ENCODE measurements at places on chromosomes 16 and 17.

DNA sequence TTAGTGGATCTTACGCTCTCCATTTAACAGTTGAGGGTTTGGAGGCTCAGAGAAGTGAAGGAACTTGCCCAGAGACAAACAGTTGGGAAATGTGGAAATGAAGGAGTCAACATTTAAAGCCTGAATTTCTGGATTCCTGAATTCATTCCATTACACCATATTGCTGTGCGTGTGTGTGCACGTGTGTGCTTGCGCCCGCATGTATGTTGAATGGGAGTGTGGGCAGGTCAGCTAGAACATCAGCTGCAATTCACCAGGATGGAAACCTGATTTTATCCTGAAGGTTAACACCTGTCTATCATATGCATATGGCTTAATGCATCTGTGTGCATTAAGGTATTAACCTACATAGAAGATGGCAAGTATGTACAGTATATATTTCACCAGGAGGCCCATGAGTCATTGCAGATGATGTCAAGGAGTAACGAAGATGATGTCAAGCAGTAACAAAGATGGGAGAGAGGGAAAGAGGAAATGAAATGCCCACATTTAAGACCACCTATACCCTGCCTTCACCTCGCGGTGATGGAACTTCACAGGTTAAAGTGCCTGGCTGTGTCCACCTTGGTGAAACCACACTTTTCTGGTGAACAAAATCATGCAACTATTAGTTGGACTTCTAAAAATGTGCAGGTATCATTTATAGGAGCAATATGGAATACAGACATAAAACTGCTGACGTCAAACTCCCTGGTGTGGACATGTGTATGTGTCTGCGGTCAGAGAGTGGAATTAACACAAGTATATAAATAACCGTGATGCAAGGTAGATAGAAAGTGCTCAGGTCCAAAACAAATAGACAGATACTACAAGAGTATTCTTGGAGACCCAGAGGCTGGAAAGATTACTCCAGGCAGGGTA is 832 bp upstream of the ADAP2 start:
- DNase-seq: no peak

DNA sequence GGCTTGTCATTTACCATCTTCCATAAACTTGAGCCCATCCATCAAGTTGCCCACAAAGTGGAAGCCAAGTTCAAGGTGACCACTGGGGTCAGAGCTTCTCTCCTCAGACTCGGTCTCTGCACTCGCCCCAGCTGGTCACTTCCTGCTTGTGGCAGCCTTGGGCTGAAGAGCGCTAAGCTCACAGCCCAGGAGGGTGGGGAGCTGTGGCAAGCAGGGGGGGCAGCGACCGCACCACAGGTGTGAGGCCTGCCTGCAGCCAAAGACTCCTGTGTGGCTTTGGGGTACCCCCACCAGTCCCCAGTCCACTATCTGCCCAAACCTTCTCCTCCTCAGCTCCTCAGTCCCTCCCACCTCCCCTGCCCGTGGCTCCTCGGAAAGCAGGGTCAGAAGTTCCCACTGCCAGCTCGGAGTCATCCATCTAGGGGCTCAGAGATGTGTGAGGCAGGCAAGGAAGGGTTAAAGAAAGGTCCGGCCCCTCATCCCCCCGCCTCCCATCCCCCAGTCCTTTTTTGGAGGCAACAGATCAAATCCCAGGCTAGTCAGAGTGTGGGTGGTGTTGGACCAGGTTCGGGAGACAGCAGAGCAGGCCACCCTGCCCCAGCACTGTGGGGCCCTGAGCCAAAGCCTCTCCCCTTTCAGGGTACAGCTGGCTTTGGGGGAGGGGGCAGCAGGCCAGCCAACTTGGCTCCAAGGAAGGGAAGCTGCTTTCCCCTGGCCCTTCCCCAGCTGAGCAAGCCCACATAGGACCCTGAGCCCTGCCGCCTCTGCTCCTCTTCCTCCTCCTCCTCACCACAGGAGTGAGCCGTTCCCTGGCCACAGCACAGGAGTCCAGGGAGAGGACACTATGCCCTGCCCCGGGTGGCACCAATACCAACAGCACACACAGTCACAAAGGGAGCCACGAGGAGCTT is 3.2 kb downstream of the CSF3 start:
- DNase-seq: no peak

GRCh38 chr17:15945527-15946191 is 729 bp downstream of the ADORA2B start:
- DNase-seq: no peak

- DNase-seq: no peak
Measured at GRCh38 chr17:28879886-28880571, 17.5 kb downstream of the FLOT2 start.

GRCh38 chr17:69363488-69364210 is 36.7 kb upstream of the ABCA5 start:
- DNase-seq: no peak

DNA sequence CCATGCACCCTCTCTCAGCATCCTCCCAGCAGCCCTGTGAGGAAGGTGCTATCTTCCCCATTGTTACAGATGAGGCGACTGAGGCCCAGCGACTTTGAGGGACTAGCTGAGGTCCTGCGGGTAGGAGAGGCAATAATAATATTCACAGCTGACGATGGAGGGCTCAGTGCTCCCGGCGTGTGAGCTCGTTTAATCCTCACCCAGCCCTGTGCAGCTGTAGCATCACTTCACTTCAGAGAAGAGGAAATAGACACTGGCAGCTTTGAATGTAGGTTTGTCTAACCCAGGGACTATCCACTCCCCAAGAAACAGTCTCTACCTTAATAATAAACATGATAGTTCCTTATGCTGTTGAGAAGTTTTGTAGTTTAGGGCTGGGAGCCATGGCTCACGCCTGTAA is 21.6 kb downstream of the LASP1 start:
- DNase-seq: no peak

DNA sequence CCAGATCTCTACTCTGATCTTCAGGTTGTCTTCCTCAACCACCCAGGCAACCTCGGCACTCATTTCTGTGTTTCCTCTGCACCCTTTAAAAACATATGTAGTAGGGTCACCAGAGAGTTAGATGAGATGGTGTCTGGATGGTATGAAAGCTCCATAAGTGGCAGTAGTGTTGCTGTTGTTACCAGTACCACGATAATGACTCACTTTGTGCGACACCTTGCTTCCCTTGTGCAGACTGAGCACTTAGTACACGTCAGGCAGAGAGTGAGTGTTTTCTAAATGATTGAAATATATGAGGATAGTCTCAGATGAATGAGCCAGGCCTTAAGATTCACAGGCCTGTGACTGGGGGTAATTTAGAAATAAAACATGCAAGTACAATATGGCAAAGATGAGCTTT is 188.7 kb downstream of the MAF start:
- DNase-seq: no peak

DNA sequence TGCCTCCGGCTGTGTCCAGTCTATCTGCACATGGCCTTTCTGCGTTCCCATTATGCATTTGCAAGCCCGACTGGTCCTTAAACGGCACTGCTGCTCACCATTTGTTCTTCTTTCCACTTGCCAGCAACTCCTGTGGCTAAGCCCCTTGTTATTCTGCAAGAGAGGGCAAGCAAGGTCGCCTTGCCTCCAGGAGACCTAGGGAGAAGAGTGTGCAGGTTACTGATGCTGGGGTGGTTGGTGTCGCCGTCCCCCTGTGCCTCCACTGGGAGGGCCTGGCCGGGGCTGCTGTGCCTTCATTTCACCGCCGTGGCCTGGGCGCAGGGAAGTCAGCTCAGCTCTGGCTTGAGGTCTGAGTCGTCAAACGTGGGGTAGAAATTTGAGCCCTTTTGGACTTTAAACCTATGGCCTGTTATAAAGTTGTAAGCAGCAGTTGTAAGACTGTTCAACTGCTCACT is 12.7 kb downstream of the SLC6A4 start:
- no peak for DNase-seq

GRCh38 chr16:87838643-87839541 is 30.4 kb downstream of the SLC7A5 start:
- no peak for DNase-seq

GRCh38 chr17:76902476-76902875 is 34.3 kb downstream of the MGAT5B start:
- no peak for DNase-seq

DNA sequence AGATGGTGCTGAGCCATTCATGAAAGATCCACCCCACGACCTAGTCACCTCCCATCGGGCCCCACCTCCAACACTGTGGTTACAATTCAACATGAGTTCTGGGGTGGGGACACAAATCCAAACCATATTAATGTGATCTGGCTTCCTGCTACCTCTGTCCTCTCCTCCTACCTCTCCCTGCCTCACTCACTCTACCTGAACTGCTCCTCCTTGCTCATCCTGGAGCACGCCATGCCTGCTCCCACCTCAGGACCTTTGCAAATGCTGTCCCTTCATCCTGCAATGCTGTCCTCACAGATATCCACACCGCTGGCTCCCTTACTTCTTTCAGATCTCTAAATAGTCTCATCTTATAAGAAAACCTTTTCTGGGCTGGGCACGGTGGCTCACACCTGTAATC is 10.8 kb upstream of the SLC13A5 start:
- DNase-seq: no peak

GRCh38 chr17:4515501-4515900 is 16.8 kb downstream of the SPNS2 start:
- no peak for DNase-seq
